A549 treated with CpdA at 1 μM for 4 hours (cell line): ENCODE measurements at places on chromosomes 7 and 10. TPM values are rescaled to one million over a fixed set of nuclear protein-coding genes. Genes with fewer than 3 reads are reported as not detected.

The FEZF1 gene
- not detected in 5 replicates for total RNA-seq

The BMPER gene
- 7.2 to 12.3 TPM (median 8.3 TPM) in 5 replicates for total RNA-seq

The IGFBP3 gene
- 178 to 294 TPM (median 243 TPM) in 5 replicates for total RNA-seq

The NKX6-2 gene
- 0.17 to 0.23 TPM (median 0.23 TPM) in 5 replicates for total RNA-seq

The KIAA1549 gene
- 6.3 to 8.3 TPM (median 7.3 TPM) in 5 replicates for total RNA-seq

The GBF1 gene
- 23.5 to 28.7 TPM (median 26.8 TPM) in 5 replicates for total RNA-seq

The LEP gene
- not detected in 5 replicates for total RNA-seq

The CREB5 gene
- 3.6 to 5.1 TPM (median 4.0 TPM) in 5 replicates for total RNA-seq

The CH25H gene
- 0.03 to 0.13 TPM (median 0.09 TPM) in 3 of 5 replicates, not detected in the others for total RNA-seq

The ZCWPW1 gene
- 0.91 to 1.7 TPM (median 1.6 TPM) in 5 replicates for total RNA-seq

The OR2A42 gene
- total RNA-seq = not detected in 5 replicates

The PRKG1 gene
- total RNA-seq = not detected in 5 replicates

The AGR2 gene
- total RNA-seq = 97.0 to 175 TPM (median 138 TPM) in 5 replicates

The NAT16 gene
- 0.13 to 0.25 TPM (median 0.17 TPM) in 4 of 5 replicates, not detected in the other for total RNA-seq

The RAB19 gene
- total RNA-seq = not detected in 5 replicates

The PKD2L1 gene
- total RNA-seq = 0.09 to 0.15 TPM in 2 of 5 replicates, not detected in the others

The GLI3 gene
- 0.16 to 0.33 TPM (median 0.21 TPM) in 5 replicates for total RNA-seq

The SNCG gene
- total RNA-seq = 8.7 to 13.7 TPM (median 12.7 TPM) in 5 replicates

The MCM10 gene
- total RNA-seq = 21.6 to 30.8 TPM (median 23.2 TPM) in 5 replicates

The KCNMA1 gene
- 38.6 to 89.6 TPM (median 81.0 TPM) in 5 replicates for total RNA-seq

The CDHR1 gene
- 0.06 to 0.13 TPM (median 0.10 TPM) in 4 of 5 replicates, not detected in the other for total RNA-seq

The ANKRD30A gene
- 0.37 to 1.4 TPM (median 1.0 TPM) in 5 replicates for total RNA-seq

The DYNC1I1 gene
- 0.06 to 0.27 TPM (median 0.18 TPM) in 4 of 5 replicates, not detected in the other for total RNA-seq

The AGBL3 gene
- 0.73 to 1.4 TPM (median 1.1 TPM) in 5 replicates for total RNA-seq

The CEP41 gene
- total RNA-seq = 12.2 to 15.7 TPM (median 14.7 TPM) in 5 replicates

The PPP1R17 gene
- not detected in 5 replicates for total RNA-seq

The PDE1C gene
- 4.3 to 6.2 TPM (median 5.6 TPM) in 5 replicates for total RNA-seq

The GPC2 gene
- 0.24 to 1.4 TPM (median 0.67 TPM) in 5 replicates for total RNA-seq

The CYP3A4 gene
- not detected in 5 replicates for total RNA-seq

The PRTFDC1 gene
- 16.0 to 20.5 TPM (median 17.5 TPM) in 5 replicates for total RNA-seq

The LFNG gene
- 8.4 to 14.0 TPM (median 12.7 TPM) in 5 replicates for total RNA-seq

The LBX1 gene
- not detected in 5 replicates for total RNA-seq

The TMEM130 gene
- total RNA-seq = 0.33 to 0.52 TPM (median 0.46 TPM) in 5 replicates

The ZNF503 gene
- 8.5 to 13.3 TPM (median 12.4 TPM) in 5 replicates for total RNA-seq

The NUB1 gene
- 37.2 to 52.1 TPM (median 39.9 TPM) in 5 replicates for total RNA-seq

The CRPPA gene
- 0.52 to 0.79 TPM (median 0.70 TPM) in 5 replicates for total RNA-seq

The WNT2 gene
- 0.05 TPM in 1 of 5 replicates, not detected in the others for total RNA-seq

The HOGA1 gene
- total RNA-seq = 0.81 to 2.0 TPM (median 1.3 TPM) in 5 replicates

The PAX2 gene
- 0.15 to 0.32 TPM (median 0.23 TPM) in 5 replicates for total RNA-seq

The RASSF4 gene
- total RNA-seq = 1.1 to 1.7 TPM (median 1.3 TPM) in 5 replicates

The MRLN gene
- not detected in 5 replicates for total RNA-seq

The PTPN20 gene
- 4.0 to 5.3 TPM (median 4.5 TPM) in 5 replicates for total RNA-seq

The GRID2IP gene
- total RNA-seq = 0.01 TPM in 1 of 5 replicates, not detected in the others

The CAV2 gene
- total RNA-seq = 157 to 196 TPM (median 171 TPM) in 5 replicates

The GARIN1A gene
- total RNA-seq = 0.41 to 0.85 TPM (median 0.67 TPM) in 5 replicates

The PCLO gene
- total RNA-seq = 0.70 to 2.1 TPM (median 1.1 TPM) in 5 replicates

The BUD23 gene
- total RNA-seq = 122 to 159 TPM (median 137 TPM) in 5 replicates

The TRIM4 gene
- 25.5 to 27.8 TPM (median 26.6 TPM) in 5 replicates for total RNA-seq

The CYP26C1 gene
- total RNA-seq = not detected in 5 replicates

The PIK3CG gene
- total RNA-seq = not detected in 5 replicates

The ICA1 gene
- total RNA-seq = 1.1 to 1.7 TPM (median 1.1 TPM) in 5 replicates

The TBXAS1 gene
- total RNA-seq = 8.3 to 11.9 TPM (median 10.7 TPM) in 5 replicates

The ELMO1 gene
- 1.4 to 2.5 TPM (median 2.0 TPM) in 5 replicates for total RNA-seq
